Activated CD4-positive, alpha-beta memory T cell treated with anti-CD3 and anti-CD28 coated beads for 36 hours (primary cell): ENCODE measurements at places on chromosomes 5 and 9.

- DNase-seq, result no peak
Observed at GRCh38 chr5:107966201-107966600, 295.5 kb upstream of the EFNA5 start.

GRCh38 chr5:82673057-82673809, 395.1 kb upstream of the RPS23 start:
- DNase-seq, result no peak

GRCh38 chr5:37637165-37637845, 202.5 kb downstream of the GDNF start:
- no peak for DNase-seq

DNA sequence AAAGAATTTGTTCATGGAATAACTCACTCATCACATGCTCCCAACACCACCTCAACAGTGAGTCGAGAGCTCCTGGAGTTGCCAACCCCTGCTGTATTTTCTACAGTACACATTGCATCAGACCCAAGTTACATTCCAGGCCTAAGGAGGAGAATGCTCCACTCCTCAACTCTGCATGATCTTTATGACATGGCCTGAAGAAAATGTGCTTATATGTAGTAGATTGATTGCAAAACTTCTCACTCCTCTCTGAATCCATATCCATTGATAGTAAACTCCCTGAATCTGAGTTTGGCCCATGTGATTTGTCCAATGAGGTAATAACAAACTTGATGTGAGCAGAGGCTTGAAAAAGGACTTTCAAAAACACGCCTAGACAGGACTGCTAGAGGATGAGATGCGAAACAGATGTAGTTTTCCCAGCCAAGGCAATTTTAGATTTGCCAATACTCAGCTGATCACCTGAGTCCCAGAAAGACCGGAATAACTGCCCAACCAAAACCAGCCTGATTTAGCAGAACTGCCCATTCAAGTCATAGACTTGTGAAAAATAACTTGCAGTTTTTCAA, 29.0 kb upstream of the PAPPA start:
- no peak for DNase-seq

- DNase-seq, result no peak
Observed at GRCh38 chr9:111872886-111873285, 23.7 kb upstream of the UGCG start.

- no peak for DNase-seq
Observed at GRCh38 chr5:131245312-131245711, 18.5 kb upstream of the CDC42SE2 start.

GRCh38 chr5:176901260-176902101, 2.3 kb upstream of the HK3 start:
- DNase-seq, result peak; percentile 29

- DNase-seq, result no peak
Observed at GRCh38 chr9:84101964-84102632, 121.5 kb downstream of the RMI1 start.

- no peak for DNase-seq
Observed at GRCh38 chr5:171908638-171909037, 97.8 kb downstream of the FBXW11 start.

DNA sequence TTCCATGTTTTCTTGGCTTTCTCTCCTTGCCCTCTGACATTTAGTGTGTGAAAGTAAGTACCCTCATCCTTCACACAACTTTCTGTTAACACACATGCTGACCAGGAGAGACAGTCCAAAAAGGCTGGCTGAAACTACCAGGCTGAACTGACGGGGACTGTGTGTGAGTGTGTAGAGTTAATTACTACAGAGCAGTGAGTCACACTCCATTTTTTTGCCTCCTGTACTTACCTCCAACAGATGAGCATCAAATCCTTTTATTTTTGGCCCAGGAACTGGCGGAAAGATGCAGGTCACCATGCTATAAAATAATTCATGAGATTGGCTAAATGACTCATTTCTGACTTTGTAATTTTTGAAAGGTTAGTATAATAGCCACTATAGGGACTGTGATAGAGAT, 20.2 kb upstream of the AGXT2 start:
- no peak for DNase-seq

GRCh38 chr5:54093861-54094260, 216.5 kb downstream of the ARL15 start:
- DNase-seq, result no peak

- DNase-seq, result no peak
Observed at GRCh38 chr9:117265253-117265652, 149.6 kb downstream of the ASTN2 start.

DNA sequence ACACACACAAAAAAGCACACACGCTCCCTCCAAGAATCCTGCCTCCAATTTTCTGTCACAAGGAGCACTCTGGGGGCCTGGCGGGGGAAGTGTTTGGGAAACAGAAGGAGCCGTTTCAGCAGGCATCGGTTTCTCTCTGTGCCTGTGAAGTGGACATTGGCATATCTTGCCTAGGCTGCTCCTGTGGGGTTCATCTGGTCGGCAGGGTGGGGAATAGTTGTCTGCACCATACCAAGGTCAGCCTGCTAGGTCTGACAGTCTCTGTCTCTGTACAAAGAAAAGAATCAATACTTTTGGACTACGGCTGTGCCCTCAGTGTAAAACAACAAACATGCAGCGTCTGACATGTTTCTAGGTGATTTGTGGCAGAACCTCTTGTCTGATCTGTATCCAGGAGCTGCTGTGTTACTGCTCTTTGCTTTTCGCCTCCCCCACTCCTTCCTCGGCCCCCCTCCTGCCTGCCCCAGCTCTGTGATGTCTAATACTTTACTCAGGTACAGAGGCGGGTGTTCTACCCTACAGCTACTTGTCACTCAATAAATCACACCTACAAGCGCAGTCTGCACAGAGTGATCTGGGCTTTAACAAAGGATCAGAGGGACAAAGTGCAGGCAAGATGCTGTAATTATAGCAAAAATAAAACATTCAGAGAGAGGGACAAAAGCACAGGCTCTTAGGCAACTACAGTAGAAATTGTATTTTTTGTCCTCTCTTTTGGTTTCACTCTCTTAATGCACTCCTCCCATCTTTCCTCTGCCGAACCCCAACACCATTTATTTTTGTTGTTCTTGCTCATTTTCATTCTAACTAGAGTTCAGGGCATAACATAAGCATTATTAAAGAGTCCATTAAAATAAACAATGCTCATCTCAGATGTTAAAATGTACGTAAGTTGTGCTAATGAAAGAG, 216.7 kb downstream of the BNC2 start:
- DNase-seq, result no peak

DNA sequence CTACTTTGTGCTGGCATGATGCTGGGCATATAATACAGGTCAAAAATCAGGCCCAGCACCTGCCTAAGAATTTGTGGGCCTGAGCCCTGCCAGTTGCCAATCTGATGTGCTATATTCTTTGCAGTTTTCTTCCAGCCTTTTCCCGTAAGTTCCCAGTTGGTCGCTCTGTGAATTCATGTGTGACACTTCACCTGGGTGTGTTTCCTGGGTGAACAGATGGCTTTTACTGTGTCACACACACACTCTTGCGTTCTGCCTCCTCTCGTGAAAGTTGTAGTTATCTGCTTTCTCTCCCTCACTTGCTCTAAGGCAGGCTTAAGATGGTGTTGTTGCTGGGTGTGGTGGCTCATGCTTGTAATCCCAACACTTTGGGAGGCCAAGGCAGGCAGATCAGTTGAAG, 153.5 kb upstream of the DMRT1 start:
- DNase-seq, result no peak

DNA sequence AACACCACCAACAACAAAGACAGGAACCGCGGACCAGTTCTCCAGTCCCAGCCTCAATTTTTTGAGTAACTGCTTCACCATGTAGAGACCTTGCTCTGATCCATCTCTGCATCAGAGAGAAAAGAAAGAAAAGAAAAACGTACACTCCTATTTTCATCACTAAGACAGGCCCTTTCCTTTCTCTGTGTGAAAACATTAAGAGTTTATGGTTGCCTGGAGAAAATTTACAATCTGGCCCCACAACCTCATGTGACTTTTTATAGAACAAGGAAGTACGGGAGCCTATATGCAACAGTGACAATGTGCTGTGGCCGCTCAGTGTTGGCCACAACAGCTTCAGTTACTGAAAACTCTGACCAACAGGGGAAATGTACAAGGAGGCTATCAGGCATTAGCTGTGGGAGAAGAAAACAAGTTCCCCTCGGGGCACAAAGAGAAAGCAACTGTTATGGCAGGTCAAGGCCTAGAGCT, 272.9 kb upstream of the PTGER4 start:
- DNase-seq, result peak; percentile 44
